Left ventricle myocardium superior (tissue), 1 donor: ENCODE measurements at places on chromosomes 4 and X. TPM values are rescaled to one million over a fixed set of nuclear protein-coding genes. Genes with fewer than 3 reads are reported as not detected.

DNA sequence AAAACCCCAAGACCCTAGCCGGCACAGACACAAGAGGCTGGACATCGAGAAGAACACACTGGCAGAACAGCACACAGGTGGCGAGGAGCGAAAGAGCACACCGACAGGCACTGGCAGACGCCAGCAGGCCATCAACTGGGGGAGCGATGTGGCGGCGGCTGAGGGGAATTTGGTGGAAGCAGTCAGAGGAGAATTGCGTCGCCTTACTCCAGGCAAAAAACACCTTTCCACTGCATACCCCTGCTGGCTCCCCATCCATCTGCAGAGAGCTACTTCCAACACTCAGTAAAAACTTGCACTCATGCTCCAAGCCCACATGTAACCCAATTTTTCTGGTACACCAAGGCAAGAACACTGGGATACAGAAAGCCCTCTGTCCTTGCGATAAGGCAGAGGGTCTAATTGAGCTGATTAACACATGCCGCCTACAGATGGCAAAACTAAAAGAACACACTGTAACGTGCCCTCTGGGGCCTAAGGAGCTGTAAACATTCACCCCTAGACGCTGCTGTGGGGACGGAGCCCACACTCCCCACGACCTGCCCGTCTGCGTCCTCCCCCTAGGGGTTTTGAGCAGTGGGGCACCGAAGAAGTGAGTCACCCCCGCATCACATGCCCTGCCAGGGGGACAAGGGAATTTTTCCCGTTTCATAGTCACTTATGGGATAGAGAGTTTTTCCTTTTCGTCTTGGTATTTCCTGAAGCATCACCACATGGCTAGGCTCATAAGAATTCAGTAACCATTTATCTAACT is 262.3 kb downstream of the KCTD8 start:
- no peak for DNase-seq

GRCh38 chrX:121036951-121037350 is 10.5 kb upstream of the GLUD2 start:
- no peak for DNase-seq

DNA sequence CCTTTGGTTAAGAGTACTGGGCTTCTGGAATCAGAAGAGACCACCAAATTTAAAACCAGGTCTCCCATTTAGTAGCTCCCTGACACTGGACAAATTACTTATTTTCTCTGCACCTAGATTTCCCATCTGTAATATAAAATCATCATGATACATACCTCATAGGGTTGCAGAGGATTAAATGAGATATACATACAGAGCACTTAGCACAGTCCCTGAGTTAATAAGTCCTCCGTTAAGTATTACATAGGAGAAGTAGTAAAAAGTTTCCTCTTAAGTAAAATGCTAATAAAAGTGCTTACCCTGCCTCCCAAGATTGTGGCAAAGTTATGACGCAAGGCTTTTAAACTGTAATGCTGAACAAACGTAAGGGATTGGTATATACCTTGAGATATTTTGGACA is 539 bp upstream of the CHIC1 start:
- no peak for DNase-seq

Gene SLC6A14
- total RNA-seq, result not detected

GRCh38 chrX:74349387-74349786 is 45.4 kb downstream of the ZCCHC13 start:
- DNase-seq, result no peak

- no peak for DNase-seq
Observed at GRCh38 chr4:7585768-7586167, 151.0 kb upstream of the PSAPL1 start.

DNA sequence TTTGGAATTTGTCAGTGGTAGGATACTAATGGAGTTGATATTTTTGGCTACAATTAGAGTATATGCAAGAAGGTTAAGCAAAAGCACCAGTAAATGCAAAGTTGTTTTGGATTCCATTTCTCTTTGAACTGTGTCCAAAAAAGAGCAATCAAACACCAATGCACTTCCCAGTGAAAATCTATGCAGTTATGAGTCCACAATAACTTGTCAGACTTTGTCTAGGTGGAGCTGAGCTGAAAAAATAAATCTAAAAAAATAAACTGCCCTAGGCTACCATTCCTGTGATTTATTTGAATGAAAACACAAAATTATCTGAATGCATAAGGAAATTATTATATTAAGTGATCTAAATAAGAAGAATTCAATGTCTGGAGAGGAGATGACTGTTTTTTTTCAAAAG is 37.0 kb upstream of the AREG start:
- no peak for DNase-seq

Gene EOLA1
- 29.6 TPM for total RNA-seq

Gene SULT1B1
- 0.57 TPM for total RNA-seq

Gene RBMXL3
- total RNA-seq, result not detected

DNA sequence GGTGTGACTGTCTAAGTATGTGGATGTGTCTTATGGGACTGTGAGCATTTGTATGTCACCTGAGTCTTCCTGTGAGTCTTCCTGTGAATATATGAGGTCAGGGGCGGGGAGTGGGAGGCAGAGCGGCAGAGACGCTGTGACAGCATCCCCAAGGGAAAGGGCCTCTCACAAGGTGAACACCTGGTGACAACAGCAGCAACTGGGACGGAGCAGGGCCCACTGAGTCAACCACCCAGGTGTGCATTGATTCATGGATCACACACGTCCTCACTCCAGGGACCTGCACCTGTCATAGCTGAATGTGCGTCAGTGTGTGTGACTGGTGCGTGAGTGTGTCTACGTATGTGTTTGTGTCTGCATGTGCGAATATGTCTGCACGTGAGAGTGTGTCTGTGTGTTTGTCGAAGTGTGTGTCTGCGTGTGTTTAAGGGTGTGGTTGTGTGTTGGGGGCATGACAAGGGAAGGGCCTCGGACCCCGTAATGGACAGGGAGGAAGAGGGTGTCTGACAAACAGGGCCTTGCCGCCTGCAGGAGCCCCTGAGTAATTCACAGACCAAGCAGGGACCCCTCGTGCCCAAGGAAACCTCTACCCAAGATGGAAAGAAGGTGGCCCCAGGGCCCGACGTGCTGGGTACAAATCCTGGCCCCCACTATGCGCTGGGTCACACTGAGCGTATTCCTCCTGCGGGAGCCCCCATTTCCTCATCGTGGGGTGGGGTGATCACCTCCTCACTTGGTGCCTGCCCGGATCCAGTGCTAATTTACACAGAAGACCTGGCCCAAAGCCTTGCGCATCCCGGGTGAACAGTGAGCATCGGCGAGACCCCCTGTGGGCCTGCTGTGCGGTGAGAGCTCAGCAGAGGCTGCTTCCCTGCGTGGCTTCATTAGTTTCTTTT is 76.7 kb downstream of the ABLIM2 start:
- DNase-seq, result no peak

GRCh38 chr4:22686141-22686540 is 6.6 kb upstream of the GBA3 start:
- no peak for DNase-seq

Gene ZBTB49
- 3.8 TPM for total RNA-seq

Gene CT45A3
- total RNA-seq, result not detected

DNA sequence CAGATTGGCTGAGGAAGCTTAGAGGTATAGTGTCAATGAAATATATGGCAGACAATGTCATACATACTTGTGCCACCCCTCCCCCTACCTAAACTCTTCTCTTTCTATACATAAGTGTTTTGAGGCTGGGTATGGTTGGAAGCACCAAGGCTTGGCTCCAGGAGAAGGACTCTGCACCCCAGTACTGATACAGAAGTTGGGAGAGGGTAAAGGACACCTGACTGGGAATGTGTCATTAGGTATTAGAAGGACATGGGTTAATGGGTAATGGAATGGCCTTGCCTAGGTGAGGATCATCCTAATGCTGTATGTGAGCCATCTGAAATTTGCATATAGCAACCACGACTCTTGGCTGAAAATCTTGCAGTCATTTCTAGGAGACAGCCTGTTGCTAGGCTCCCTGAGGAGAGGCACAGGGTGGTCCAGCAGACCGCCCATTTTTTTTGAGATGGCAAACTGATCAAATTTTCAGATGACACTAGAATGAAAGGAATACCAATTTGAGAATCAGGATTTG is 26.8 kb upstream of the AP1S2 start:
- DNase-seq, result no peak

Gene BTK
- total RNA-seq, result 4.1 TPM

GRCh38 chr4:44916411-44916810 is 190.1 kb upstream of the GNPDA2 start:
- DNase-seq, result no peak

GRCh38 chr4:162350331-162350730 is 186.5 kb upstream of the FSTL5 start:
- DNase-seq, result no peak

Gene MID1
- total RNA-seq, result 5.9 TPM

DNA sequence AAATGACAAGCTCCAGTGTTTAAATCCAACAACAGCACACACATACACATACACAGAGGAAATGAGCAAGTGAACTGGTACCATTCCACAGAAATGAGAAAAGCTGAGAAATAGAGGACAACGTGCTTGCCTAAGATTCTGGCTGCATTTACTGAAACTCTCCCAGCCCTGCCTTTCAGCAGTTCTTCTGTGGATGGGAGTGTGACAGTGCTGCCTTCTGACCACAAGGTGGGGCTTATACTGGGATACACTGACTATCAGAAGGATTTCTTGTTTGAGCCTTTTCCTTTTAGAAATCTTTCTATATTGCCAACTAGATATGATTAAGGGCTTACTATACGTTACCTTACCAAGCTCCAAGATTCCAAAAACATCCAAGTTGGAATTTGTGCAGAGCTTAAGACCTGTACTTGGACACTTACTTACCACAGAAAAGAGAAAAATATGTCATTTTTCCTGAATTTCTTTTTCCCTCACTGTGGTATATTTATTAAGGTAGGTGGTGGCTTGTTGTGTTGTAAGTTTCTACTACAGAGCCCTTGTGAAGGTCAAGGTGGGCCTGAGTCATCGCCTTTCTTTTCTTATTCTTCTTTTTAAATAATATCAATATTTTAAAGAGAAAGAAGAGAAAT is 10.7 kb upstream of the CXCL8 start:
- peak; percentile 47 for DNase-seq

Gene MSANTD1
- 0.45 TPM for total RNA-seq

Gene EXOC1L
- total RNA-seq, result not detected
